NCI-H2081 (cell line): ENCODE measurements at places on chromosomes 1 and 21.

DNA sequence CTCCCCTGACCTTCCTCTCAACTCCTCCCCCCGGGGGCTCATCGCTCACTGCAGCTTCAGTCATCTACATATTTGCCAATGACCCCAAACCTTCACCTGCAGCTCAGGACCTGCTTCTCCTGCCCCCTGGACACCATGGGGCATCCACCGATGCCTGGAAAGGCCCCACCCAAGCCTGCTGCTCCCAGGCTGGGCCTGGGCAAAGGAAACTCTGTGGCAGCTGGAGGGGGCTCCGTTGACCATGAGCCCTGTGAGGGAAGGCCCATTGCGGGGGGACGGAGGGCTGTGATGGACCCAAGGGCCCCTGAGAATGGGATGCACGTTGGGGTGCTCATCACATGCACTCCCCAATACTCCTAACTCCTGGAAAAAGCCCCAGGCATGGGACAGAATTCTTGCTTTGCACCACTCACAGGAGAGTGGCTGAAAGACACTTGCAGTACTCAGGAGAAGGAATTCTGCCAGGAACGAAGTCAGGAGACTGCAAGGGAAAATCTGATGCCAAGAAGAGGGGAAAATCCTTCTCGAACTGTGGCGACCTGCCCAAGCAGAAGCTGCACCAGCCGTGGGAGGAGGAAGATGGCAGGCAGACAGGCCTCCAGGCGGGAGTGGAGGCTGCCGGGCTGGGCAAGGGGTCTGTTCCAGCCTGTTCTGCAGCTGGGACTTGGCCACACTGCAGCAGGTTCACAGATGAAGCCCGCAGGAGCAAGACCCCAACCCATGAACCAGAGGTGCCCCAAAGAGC, 18.4 kb downstream of the MATN1 start:
- no peak for DNase-seq

GRCh38 chr1:232524056-232524455, 105.9 kb downstream of the SIPA1L2 start:
- no peak for DNase-seq

GRCh38 chr1:22275167-22275566, 132.3 kb upstream of the WNT4 start:
- no peak for DNase-seq

DNA sequence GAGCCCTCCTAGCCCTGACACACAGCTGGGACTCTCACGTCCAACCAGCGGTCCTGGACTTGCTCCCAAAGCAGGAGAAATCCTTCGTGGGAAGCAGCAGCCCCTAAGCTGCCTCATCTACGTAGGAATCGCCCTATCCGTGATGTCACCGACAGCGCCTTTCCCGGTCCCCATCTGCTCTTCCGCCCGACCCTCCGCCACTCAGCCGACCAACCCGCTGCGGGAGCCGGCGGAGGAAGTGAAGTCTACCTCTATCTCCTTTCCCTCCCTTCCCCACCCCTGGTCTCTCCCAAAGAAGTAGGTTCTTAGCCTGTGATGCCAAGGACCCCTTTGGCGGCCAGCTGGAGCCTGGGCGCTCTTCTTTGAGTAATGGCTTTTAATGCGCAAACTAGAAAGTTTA, 272.1 kb downstream of the FAM72C start:
- no peak for DNase-seq

- no peak for DNase-seq
These were observed 50.6 kb upstream of the SLC2A1 start for GRCh38 chr1:43009274-43009673.

DNA sequence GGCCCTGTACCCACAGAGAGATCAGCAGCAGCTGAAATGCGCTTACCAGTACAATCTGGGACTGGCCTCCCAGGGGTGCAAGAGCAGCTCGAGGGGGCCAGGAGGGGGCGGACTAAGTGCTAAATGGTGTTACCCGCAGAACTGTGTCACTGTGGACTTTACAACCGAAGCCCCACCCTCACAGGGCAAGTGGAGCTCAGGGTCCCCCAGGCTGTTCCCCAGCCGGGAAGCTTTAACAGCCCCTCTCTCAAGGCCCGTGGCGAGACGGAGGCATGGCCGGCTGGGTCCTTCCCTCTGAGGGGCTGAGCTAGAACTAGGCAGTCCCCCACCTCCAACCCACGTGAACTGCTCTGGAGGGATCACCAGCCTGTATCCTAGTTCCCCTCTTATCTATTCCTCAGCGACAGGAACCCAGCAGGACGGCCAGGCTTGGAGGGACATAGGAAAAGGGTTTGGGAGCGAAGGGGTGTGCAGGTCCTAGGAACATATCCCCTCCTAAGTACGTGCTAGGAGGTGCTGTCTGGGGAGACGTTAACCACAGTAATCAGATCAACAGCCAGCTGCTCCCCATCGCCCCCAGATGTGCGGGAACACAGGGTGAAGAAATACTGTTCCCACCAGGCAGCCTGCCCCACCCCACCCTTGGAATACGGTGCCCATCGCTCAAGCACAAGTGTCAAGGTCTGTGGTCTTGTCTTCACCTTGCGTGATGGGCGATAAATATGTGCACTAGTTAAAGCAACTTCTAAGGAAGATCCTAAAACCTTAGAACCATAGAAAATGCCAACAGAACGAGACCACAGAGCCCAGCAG, 24.4 kb downstream of the ZBTB17 start:
- DNase-seq, result no peak

DNA sequence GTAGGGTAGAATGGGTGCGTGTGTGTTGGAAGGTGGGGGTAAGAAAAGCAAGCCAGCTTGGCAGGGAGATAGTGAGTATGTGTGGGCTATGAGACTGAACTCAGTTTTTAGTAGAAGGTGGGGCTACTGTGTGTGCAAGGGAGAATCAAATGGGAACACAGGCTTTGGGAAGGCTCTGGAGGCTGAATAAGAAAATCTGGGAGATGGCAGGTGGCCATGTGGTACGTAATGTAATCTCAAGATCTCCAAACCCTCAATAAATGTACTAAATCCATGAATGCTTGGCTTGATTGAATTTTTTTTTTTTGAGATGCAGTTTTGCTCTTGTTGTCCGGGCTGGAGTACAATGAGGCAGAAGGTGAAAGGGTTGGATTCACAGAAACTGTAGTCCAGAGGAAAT, 3.5 kb upstream of the ZSCAN20 start:
- DNase-seq, result no peak

DNA sequence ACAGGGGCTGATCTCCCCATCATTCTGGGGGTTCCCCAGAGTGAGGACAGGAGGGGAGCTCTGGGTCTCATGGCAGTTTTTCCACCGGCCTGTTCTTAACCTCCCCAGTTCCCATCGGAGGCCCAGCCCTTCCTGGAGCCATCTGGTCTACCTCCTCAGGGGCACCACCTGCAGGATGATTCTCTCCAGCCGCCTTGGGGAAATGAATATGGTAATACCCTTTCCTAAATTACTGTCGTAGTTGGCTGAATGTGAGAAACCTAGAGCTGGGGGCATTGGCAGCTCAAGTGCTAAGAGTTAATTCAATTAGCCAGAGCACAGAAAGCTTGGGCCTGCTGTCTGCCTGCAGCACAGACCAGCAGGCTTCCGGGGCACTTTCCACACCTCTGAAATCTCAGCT, 64.9 kb downstream of the TAS1R2 start:
- no peak for DNase-seq
